HT1080 (cell line): ENCODE measurements at places on chromosomes 4 and X.

GRCh38 chr4:143404555-143404954 is 67.9 kb downstream of the GAB1 start:
- no peak for DNase-seq

DNA sequence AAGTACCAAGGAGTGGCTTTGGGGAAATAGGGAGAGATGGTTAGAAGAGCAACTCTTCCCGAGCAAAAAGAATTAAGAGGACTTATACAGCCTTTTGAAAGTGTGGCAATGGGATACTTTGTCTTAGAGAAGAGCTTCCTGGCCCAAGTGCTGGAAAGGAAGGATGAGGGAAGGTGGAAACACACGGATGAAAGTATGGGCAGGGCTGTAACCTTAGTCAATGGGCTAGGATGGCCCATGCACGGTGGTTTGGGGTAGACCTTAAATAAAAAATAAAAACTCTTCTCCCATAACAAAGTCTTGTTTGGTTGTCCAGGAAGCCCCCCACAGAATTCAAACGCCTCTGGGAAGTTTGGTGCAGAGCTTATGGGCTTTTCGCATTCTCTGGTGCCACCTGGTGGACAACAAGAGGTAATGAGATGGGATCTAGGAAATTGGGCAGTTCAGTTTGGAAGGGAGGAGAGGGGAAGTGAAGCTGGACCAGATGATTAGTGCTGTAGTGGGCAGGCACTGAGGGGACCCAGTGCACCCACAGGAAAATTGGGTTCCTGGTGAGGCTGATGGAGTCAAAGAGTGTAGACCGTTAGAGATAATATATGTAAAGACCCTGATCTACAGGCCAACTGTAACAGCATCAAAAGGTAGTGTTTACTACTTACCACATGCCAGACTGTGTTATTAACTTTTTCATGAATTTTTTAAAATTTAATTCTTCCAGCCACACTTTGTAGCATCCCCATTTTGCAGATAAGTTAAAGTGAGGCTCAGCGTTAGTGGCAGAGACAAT is 13.8 kb upstream of the ENOX2 start:
- peak; percentile 4 for DNase-seq

GRCh38 chrX:72475952-72476668 is 96.5 kb downstream of the HDAC8 start:
- DNase-seq = peak; percentile 3

DNA sequence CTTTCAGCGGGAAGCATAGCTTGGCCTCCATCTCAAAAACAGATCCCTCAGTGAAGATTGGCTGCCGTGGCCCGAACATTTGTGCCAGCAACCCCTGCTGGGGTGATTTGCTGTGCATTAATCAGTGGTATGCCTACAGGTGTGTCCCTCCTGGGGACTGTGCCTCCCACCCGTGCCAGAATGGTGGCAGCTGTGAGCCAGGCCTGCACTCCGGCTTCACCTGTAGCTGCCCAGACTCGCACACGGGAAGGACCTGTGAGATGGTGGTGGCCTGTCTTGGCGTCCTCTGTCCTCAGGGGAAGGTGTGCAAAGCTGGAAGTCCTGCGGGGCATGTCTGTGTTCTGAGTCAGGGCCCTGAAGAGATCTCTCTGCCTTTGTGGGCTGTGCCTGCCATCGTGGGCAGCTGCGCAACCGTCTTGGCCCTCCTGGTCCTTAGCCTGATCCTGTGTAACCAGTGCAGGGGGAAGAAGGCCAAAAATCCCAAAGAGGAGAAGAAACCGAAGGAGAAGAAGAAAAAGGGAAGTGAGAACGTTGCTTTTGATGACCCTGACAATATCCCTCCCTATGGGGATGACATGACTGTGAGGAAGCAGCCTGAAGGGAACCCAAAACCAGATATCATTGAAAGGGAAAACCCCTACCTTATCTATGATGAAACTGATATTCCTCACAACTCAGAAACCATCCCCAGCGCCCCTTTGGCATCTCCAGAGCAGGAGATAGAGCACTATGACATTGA is 175.4 kb downstream of the FAT4 start:
- DNase-seq = no peak

- no peak for DNase-seq
These were observed 6.1 kb downstream of the GPR78 start for GRCh38 chr4:8586246-8586645.

DNA sequence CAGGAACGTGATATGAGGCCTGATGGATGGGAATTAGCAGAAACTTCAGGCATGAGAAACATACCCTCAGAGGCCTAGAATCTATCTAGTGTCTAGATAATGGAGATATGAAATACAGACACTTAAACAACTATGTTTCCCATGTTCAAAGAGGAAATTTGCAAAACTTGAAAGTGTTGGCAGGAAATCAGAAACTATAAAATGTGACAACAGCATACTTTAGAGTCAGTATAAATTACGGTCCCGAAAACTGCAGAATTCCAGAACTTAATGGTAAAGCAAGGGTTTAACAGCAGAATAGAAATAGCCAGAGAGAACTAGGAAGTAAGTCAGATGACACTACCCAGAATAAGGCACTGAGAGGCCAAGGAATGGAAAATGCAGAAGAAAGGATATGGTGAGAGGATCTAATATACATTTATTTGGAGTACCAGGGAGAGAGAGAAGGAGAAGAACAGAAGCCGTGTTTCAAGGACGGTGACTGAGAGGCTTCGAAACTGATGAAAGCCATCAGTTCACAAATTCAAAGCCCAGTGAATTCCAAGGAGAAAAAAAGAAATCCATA is 7.4 kb downstream of the HTT-AS start:
- no peak for DNase-seq

DNA sequence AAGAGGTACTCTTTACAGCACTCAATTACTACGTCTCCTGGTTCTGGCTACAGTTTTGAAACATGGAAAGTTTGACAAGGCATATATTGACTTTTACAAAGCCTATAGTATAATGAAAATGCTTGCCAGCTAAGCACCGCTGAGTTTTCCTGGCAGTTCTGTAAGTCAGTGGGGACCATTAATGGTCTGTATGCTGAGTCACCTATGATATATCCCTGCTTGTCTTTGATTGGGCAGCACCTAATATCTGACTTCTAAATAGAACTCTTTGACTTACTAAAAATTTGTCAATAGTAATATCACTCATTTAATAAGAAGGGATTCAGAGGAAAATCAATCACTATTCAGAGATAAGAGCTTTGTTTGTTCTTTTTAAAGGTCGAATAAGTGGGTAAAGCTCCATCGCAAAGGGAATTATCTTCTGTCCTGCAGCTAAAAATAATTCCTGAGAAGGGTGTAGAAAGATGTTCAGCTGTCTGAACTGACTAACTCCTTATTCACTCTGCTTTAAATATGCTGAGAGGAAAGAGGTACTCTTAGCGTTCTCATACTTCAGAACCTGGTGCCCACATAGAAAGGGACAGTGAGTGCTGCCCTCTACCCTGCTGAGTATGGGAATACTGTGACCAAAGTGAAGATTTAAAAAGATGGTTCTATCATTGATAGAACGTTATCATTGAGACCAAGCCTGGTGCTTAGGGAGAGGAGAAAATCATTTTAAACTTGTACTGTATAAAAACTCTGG is 959 bp downstream of the SMPX start:
- DNase-seq = no peak

DNA sequence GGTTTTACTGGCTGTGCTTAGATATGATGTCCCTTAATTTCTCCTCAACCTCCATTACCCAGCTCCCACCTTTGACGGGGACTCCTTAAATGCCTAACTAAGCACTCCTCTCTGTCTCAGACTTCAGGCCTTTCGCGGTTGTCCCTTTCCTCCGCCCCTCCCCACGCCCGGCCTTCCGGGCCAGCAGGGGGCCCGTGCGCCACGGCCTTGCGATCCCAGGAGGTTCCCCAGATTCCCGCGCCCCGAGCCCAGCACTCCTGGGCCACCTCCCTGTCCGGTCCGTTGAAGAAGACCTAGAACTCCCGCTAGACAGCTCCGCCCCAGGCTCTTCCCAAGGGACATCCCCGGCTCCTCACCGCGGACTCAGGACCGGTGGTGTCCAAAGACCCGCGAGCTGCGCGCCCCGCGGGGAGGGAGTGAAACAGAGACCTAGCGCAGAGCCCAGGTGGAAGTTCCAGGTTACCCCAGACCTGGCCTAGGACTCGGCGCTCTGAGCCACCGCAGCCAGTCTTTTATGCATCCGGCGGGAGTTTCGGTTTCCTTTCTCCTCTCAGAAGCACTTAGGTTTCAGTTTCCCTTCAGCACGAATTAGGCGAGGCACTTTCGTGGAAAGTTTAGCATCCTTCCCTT is at the start of gene DDX60:
DDX60 (minus strand) TSS at position 487 of the 630 bp plus-strand sequence. CDS start 7,493 bp downstream, outside the sequence.
- DNase-seq = peak; percentile 77

GRCh38 chr4:156901871-156902270 is 69.7 kb downstream of the PDGFC start:
- peak; percentile 20 for DNase-seq

GRCh38 chr4:19580095-19580494 is 671.6 kb upstream of the SLIT2 start:
- no peak for DNase-seq
